ENCODE measurements at places on chromosomes 12 and 14. TPM values are rescaled to one million over a fixed set of nuclear protein-coding genes. Genes with fewer than 3 reads are reported as not detected.

Gene TAS2R8
- total RNA-seq = not detected

Gene PROX2
- total RNA-seq = not detected

Gene SLC5A8
- total RNA-seq = not detected

Gene CLEC1B
- not detected for total RNA-seq

Gene RNF212B
- total RNA-seq = not detected

Gene CABP1
- total RNA-seq = 4.2 TPM

Gene PPTC7
- 10.4 TPM for total RNA-seq

Gene IAPP
- total RNA-seq = not detected

Gene CALM1
- total RNA-seq = 397 TPM

Gene WNT5B
- total RNA-seq = 39.5 TPM

Gene KLRC4
- not detected for total RNA-seq

Gene FAR2
- 0.89 TPM for total RNA-seq

Gene LRP1-AS
- not detected for total RNA-seq

Gene PTGER2
- 4.8 TPM for total RNA-seq

Gene CATSPERB
- not detected for total RNA-seq

Gene GLS2
- not detected for total RNA-seq

Gene KLRC2
- total RNA-seq = not detected

Gene KCNC2
- not detected for total RNA-seq

Gene PTPRR
- total RNA-seq = 0.30 TPM

Gene MAP3K9
- total RNA-seq = 1.4 TPM
